ENCODE measurements at places on chromosomes 1 and 21.

DNA sequence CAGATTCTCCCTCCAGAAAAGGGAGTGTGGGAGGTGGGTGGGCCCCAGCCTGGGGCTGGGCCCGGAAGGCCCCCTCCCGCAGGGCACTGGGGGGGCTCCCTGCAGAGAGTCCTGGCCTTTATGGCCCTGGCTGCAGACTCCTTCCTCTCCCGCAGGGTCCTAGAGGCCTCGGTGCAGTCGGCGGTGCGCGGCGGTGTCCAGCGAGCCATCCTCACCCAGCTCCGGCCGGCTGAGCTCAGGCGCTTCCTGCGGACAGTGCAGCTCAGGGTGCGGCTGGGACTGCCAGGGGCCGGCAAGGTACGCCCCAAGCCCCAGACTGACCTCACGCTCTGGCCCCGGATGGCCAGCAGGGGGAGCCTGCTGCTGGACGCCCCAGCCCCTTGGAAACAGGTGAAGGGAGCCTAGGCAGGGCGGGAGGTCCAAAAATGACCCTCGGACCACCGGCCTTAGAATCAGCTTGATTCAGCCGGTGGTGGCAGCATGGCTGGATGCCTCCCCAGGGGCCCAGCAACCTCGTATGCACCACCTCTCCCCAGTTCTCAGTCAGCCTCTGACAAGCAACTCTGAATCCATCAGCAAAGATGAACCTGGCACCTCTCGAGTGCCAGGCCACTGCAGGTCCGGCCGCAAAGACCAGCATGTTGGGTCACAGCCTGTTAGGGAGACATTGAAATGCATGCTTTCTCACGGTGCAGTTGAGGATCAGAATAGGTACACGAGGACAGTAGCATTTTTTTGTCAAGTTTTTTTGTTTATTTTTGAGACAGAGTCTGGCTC, 20.6 kb downstream of the MTHFR start:
- DNase-seq, result no peak

DNA sequence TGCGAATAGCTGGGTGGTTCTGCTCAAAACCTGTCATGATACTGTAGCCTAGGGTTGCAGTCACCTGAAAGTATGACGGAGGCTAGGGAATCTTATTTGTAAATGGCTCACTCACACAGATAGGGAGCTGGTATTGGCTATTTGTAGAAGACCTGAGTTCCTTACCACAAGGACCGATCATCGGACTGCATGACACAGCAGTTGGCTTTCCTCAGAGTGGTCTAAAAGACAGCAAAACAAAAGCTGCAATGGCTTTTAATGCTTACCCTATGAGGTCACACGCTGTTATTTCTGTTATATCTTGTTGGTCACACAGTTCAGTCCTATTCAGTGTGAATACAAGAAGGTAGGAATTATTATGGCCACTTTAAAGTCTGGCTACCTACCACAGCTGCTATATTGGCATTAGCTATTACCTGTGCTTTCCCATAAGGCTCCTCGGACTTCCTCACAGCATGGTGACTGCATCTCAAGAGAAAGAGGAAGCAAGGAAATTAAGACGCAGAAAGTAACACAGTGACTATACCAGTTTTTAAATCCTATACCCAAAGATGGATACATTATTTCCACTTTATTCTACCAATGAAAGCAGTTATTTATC, 68.4 kb upstream of the LRRC7 start:
- DNase-seq, result no peak

DNA sequence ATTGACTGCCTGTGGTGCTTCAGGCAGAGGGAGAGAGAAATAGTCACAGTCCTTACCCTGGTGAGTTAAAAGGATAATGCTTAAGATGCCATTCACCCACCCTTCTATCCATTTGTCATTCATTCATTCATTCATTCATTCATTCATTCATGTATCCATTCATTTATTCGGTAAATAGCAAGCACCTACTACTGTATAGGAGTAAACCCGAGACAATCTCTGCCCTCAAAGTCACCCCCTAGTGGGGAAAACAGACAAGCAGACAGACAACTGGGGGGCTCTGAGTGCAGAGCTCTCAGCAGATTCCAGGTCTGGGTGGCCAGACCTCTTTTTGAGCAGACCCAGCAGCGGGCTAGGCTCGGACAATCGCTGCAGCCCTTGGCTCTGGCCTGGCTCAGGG, 14.1 kb upstream of the ACTL8 start:
- DNase-seq, result no peak

GRCh38 chr1:24705260-24706073, 39.8 kb upstream of the CLIC4 start:
- DNase-seq, result peak; percentile 32

DNA sequence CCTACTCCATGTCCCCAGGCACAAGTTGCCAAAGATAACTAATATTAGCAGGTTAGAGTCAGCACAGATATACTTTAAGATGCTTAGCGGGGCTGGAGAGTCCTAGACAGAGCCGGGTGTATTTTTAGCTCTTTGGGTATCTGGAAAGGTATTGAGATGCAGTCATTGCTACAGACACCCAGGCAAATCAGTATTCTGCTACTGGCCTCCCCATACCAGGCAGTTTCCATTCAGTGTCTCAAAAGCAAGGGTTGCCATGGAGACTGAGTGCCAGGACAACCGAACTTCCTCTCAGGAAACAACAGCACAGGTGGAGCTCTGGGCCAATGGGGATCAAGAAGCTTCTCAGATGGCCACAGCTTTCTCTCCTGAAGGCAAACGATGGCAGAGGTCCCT, 45.3 kb downstream of the KCNC4 start:
- DNase-seq, result no peak

DNA sequence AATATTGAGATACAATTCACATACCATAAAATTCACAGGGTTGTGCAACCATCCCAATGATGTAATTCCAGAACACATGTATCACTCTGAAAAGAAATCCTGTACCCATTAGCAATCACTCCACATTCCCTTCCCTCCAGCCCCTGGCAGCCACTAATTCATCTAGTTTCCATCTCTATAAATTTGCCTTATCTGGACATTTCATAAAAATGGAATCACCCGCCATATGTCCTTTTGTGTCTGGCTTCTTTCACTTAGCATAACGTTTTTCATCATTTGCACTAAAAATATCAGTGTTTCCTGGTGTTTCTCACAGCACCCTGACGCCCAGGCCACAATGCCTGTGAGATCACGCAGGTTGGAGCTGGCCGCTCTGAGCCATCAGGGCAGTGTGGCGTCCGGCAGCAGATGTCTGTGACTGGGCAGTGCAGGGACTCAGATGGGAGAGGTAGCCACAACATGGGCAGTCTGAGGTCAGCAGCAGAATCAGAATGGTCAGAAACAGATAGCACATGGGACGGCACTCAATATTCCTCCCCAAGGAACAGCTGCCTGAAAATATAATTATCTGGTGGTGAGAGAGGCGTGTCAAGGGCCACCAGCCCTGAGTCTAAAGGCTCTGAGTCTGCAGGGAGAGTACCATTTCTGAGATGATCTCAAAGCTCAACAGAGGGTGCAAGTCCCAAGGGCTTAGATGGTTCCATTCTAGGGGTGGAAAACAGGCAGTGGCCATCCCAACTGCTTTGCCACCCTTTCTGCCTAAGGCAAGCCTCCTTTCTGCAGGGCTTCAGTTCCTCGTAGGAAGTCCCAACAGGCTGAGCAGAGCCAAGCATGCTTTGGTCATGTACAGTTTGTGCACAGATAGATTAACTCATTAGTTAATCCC, 129.4 kb upstream of the EDN2 start:
- no peak for DNase-seq

- no peak for DNase-seq
Observed at GRCh38 chr1:117427297-117427696, 60.0 kb downstream of the MAN1A2 start.

GRCh38 chr1:184739796-184740195, 14.9 kb downstream of the EDEM3 start:
- DNase-seq, result no peak

DNA sequence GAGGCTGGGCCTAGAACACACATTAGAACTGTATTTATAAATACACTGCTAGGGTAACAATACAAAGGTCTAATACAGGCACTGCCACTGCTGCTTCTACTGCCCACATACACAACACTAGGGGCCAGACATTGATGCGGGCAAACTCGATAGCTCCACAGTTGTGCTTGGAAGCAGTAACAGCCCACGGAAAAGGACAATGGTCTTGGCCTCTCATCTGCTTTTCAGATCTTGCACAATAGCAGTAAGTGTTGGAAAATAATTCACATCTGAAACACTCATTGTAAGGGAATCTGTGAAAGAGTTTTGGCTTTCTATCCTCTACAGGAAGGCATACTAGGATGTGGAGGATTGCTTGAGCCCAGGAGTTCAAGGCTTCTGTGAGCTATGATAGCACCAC, 6.9 kb upstream of the SPOCD1 start:
- DNase-seq, result no peak

GRCh38 chr1:150410582-150411101, 46.7 kb downstream of the RPRD2 start:
- DNase-seq, result no peak
